Amniotic epithelial cell (primary cell): ENCODE measurements at places on chromosomes 6 and 20.

GRCh38 chr6:131130554-131130940 lies 4.7 kb upstream of the AKAP7 start:
- DNase-seq: no peak

- DNase-seq: no peak
Observed at GRCh38 chr6:157513004-157513603, 132.1 kb downstream of the ZDHHC14 start.

DNA sequence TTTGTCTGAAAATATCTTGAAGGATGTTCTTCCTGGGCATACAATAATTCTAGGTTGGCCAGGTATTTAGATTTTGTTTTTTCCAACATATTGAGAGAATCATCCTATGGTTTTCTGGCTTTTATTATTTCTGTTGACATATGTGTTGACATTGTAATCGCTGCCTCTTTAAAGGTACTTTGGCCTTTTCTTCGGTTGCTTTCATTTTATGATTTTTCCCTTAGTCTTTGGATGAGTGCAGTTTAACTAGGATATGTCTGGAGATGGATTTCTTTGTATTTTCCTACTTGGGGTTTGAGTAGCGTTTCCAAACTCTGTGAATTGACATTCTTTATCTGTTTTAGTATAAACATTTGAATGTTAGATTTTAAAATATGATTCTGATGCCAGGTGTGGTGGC lies 11.5 kb downstream of the SERPINB1 start:
- no peak for DNase-seq

GRCh38 chr20:25573288-25574251 lies 11.8 kb downstream of the NINL start:
- no peak for DNase-seq

- DNase-seq: no peak
Observed at GRCh38 chr6:170074907-170075306, 216.0 kb downstream of the DLL1 start.

GRCh38 chr6:139028658-139029469 lies at the start of gene ABRACL:
Gene ABRACL, plus strand, starts transcription at chr6:139028745. Its CDS starts 5,416 bp downstream, at chr6:139034161.
- peak; percentile 60 for DNase-seq

- DNase-seq: peak; percentile 93
Observed at GRCh38 chr20:21323640-21324039, 20.5 kb downstream of the XRN2 start.

GRCh38 chr6:168516944-168517741 lies 76.2 kb downstream of the SMOC2 start:
- no peak for DNase-seq

GRCh38 chr6:130211691-130212090 lies 11.1 kb downstream of the SAMD3 start:
- no peak for DNase-seq

DNA sequence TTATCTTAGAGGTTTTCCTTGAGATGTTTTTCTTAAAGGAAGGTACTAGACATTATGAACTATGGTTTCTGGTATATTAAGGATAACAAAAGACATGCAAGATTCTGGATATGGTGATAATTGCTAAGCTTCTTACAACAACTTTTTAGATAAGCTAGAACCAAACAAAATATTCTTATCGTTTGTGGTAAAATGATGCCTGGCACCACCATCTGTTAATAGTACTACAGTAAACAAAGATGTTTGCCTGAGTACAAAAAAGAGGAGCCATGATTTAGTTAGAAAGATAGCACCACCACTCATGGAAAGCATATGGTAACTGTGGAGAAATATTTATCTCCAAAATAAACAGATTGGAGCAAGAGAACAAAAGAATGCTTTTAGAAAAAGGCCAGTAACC lies 747.3 kb downstream of the COL12A1 start:
- peak; percentile 99 for DNase-seq

DNA sequence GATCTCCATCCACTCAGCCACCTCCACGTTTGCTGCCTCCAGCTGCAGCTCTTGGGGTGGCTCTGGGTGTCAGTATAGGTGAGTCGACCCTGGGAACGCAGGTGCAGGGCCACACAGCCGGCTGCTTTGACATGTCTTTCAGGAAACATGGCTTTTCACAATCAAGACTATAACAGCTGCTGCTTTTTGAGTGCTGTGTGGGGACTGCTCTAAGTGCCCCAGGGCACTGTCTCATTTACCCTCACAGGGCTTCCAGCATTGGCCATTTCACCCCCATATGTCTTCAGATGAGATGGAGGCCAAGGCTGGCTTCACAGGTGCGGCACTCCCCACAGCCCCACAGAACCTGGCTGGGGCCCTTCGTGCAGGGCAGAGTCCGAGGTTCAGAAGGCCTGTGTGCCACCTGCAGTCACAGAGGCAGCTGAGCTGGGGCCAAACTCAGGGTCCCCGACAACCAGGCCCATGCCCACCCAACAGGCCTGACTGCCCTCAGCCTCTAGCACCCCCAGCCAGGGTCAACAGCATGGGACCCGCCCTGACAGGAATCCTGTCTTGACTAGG lies 14.9 kb upstream of the CST7 start:
- no peak for DNase-seq

GRCh38 chr20:64254156-64254555 lies 1.4 kb upstream of the PCMTD2 start:
- DNase-seq: no peak

- no peak for DNase-seq
Observed at GRCh38 chr6:149118737-149119653, 198.5 kb upstream of the TAB2 start.

DNA sequence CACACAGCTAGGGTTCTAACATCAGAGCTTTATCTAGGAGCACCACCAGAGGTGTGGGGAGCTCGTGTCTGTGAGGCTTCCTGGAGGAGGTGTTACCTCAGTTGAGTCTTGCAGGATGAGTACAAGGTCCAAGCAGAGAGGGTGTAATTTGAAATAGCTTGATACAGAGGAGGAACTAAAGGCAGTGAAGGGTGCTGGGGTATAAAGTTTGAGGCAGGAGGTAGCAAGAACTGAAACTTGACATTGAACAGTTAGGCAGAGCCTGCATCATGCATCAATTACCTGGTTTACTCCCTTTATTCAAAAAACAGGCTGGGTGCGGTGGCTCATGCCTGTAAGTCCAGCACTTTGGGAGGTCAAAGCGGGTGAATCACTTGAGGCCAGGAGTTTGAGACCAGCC lies 241.2 kb downstream of the UST start:
- no peak for DNase-seq

DNA sequence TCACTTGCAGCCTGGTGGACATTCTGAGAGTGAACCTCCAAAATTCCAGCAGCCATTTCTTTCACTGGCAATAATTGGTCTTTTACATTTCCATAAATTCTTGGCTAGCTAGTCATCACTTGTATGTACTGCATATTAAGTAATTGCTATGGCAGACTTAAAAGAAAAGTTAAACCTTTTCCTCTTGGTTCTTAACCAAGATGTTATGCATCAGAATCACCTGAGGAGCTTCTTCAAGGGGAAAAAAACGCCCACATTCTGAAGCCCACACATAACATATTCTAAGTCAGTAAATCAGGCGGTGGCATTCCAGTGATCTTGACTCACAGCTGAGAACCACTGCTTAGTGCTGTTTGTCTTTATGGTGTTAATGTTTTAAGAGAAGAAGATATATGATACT lies 37.0 kb downstream of the CDC40 start:
- peak; percentile 36 for DNase-seq

DNA sequence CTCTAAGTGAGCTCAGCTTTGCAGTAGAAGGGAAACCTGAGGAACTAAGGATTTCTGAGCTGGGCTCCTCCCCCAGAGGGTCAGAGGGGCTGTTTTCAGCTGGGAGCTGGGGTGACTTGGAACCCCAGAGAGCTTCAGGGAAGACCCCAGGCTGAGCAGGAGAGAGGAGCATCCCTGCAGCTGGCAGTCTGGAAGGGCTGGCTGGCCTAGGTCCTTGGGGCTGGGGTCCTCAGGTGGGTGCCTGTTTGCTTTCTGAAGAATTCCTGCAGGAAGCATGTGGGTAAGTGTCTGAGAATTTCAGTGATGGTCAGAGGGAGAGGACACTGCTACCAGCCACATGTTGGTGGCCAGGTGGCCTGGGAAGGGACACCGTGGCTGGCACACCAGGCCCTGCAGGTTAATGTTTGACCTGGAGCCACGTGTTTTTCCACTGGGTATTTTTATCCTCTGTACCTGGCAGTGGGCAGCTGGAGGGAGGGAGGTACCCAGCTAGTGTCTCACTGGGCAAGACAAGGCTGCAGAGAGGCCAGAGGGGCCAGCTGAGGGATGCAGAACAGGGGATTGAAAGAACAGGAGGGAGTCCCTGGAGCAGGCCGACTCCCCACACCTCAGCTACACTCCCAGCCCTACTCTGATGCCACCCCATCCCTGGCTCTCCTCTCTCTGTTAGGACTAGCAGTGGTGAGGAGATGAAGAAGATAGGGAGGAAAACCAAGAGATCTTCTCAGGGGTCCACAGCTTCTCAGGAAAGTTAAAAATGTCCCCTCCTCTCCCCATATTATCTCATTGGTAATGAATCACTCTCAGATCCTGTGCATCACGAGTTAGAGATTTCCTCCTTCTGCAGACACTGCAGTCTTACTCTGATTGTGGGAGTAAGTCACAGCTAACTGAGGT lies 143.6 kb downstream of the VEGFA start:
- peak; percentile 37 for DNase-seq

DNA sequence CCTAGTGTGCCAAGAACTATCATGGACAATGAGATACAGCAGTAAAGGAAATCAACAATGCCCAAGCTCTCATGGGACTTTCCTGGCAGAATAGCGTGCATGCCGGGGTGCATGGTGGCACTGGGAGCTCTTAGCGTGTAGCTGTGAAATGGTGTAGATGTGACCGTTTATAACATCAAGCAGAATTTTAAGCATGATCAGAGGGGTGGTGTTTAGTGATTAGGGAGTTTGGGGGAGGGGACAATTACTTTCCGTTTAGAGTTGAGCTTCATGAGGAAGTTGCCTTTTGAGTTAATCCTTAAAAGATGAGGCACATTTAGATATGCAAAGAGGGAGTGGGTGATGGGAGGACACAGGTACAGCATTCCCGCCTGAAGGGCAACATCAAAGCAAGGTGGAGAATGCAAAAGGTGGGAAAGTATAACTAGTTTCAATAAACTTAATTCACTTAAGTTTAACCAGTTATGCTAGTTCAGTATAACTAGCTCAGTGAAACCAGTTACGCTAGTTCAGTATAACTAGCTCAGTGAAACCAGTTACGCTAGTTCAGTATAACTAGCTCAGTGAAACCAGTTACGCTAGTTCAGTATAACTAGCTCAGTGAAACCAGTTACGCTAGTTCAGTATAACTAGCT lies 661.6 kb downstream of the QKI start:
- DNase-seq: no peak

DNA sequence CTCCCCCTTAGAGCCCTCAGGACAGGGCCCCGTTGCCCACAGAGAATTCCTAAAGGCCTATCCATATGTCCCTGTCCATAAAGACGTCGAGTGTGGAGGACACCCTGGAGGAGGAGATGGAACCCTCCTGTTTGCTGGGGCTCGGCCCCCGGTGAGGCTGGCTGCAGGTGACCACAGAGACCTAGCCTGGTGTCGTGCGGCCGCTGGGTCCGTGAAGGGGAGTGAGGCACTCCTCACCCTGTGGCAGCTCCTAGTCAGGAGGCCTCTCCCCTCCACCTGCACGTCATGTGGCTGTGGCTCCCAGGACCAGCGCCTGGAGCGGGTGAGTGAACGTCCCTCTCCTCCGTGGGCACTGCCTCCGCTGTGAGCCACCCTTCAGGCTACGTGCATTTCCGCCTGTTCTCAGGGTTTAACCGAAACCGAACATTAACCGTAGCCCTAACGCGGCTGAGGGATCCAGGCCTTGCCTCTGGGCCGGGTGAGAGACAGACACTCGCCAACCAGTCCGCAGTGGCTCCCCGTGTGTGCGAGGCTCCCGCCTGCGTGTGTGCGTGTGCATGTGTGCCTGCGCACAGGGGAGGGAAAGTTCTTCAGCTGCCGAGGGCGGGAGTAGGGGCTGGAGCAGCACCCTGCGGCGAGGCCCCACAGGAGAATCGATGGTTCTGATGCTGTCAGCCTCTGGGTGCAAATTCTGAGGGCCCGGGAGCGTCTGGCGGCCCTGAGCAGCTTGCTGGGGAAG lies 5.9 kb upstream of the TCEA2 start:
- no peak for DNase-seq

- DNase-seq: no peak
Observed at GRCh38 chr6:63572747-63573075, 431 bp downstream of the LOC128125822 start.

DNA sequence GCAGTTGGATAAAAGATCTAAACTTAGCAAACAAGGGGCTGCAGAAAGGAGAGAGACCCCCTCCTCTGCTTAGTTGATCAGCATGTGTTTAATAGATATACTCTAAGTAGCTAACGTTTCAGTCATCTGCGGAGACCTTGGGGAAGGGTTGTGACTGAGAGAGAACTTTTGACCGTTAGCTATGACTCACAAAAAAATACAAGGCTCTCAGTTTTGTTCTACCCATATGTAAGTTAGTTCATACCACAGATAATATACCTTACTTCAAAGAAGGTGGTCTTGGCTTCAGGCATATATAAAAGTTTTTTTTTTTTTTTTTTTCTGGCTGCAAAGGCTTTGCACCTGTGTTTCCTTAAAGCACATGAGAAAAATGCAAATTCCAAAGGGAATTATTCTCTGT lies 258.9 kb downstream of the GJA1 start:
- peak; percentile 52 for DNase-seq

- DNase-seq: no peak
Observed at GRCh38 chr20:48148916-48149672, 363.8 kb upstream of the SULF2 start.

- DNase-seq: peak; percentile 50
Observed at GRCh38 chr20:4375881-4376280, 345.8 kb upstream of the PRND start.

DNA sequence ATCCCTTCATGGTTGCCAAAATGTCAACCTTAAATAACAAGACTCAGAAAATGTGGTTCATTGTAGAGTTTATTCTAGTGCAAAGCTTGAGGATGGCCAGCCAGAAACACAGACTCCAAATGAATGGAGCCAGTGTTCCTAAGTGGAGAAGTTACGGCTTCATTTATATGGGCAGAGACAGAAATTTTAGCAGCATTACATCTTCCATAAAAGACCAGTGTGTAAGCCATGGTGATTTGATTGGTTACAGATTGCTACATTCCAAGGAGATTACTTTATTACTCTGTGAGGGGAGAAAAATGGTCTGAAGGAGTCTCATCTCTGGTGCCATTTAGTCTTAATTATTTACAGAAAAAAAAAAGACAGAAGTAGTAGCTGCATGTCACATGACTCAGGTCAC lies 97.8 kb downstream of the OTOR start:
- DNase-seq: no peak

GRCh38 chr6:33199687-33200218 lies 712 bp downstream of the RXRB start:
- peak; percentile 61 for DNase-seq

- peak; percentile 91 for DNase-seq
Observed at GRCh38 chr6:169454204-169454871, 200.7 kb upstream of the THBS2 start.

GRCh38 chr20:57947421-57948179 lies 237.8 kb upstream of the PMEPA1 start:
- no peak for DNase-seq
